ENCODE measurements at places on chromosomes 6 and 20.

GRCh38 chr6:77124604-77125003, 338.7 kb downstream of the HTR1B start:
- no peak for DNase-seq

DNA sequence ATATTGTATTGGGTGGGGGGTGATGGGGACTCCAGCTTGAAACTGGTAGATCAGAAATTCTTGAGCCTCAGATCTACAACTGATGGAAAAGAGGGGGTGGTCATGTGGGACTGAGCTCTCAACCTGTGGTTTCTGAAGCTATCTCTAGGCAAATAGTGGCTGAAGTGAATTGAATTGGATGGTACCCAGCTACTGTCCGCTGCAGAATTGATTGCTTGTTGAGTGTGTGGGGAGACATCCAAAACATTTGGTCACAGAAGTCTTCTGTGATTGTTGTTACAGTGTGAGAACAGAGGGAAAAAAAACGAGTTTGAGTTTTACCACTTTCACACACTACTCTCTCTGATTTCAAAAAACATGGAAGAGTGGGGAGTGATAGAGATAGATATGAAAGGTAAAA, 14.8 kb downstream of the CDS2 start:
- no peak for DNase-seq

DNA sequence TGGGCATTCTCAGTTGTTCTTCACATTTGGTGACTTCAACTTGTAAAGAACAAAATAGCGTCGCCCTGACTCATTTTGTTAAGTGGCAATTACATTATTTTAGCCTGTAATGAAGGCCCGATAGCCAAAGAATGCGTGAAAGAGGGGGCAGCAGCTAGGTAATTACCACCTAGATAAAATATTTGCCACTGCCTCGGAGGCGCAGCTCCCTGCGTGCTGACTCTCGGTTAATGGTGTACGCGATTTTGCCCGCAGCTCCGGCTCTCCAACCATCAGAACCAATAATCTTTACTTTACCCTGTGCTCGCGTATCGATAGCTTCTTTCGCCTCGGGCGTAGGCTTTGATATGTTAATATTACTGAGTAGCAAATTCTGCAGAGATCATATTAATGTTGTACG, 8.7 kb downstream of the TFAP2D start:
- no peak for DNase-seq

GRCh38 chr6:75472885-75473284, 20.7 kb downstream of the FILIP1 start:
- no peak for DNase-seq

GRCh38 chr6:161954077-161954476, 680.2 kb upstream of the AGPAT4 start:
- no peak for DNase-seq

DNA sequence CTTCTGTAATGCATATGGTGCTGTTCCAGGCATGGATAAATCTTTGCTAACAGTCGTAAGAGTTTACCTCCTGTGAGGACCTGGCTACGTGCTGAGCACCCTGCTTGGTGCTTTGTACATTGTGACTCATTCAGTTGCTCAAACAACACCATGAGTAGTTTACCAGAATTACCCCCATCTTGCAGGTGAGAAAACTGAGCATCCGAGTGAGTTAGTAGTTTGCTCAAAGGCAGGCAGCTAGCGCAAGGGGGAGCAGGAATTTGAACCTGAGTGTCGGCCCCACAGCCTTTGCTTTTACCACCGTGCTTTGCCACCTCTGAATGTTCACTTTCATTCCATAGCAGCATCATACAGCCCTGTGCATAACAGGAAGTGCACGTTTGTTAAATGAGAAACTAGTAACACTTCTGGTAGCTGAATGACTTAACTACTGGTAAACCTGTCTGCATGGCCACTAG, 121.9 kb downstream of the MTHFD1L start:
- DNase-seq: no peak

- DNase-seq: no peak
These were observed 29.0 kb downstream of the CEBPB start for GRCh38 chr20:50219600-50219999.

GRCh38 chr6:43575105-43575771, 600 bp downstream of the XPO5 start:
- DNase-seq: peak; percentile 70

GRCh38 chr6:37851997-37852524, 32.5 kb downstream of the ZFAND3 start:
- peak; percentile 26 for DNase-seq

DNA sequence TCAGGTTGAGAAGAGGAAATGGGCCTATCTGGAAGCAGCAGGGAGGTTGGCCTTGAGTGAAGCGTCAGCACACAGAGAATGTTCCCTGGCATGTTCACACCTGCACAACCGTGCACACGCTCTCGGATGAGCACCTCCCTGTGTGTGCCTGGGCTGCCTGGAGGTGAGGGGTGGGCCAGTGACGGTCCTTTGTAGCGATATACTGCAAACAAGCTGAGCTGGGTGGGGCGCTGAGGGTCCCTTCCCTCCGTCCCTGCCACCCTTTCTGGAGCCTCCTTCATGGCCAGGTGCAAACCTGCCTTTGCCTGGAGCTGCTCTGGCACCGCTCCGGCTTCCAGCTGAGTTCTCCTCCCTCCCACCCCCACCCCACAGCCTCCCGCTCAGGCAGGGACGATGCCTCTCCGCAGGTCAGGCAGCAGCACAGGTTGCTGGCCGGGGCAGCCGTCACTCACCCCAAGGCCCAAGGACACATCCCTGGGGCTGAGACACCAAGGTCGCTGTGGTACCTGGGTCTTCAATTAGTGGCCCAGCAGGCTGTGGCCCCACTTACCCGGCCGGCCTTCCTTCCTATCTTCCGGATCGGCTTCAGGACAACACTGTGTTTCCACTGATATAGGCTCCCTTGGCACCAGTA, 111.6 kb downstream of the ERMARD start:
- peak; percentile 84 for DNase-seq

DNA sequence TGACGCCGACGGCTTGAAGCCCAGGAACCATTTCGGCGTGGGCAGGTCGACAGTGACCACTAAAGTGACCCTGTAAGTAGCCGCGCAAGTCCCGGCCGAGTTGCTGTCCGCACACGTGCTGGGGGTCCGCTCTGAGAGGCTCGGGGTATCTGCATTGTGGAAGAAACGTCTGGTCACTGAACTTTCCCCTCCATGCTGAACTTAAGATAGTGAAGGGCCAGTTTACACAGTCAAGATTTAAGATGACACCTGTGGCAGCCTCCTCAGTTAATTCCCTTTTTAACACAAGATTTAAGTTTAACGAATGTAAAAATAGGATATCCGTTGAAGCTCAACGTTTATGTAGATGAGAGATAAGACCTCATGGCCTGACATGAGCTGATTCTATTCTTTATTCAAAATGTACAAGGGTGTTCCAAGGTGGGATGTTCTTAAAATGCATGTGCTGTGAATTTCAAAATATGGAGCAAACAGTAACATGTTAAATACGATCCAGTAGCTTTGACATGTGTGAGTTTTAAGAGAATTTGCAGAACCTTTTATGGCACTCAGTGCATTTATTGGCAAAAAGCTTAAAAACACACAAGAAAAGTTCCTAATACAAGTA, 116.2 kb downstream of the RTN4IP1 start:
- DNase-seq: no peak

DNA sequence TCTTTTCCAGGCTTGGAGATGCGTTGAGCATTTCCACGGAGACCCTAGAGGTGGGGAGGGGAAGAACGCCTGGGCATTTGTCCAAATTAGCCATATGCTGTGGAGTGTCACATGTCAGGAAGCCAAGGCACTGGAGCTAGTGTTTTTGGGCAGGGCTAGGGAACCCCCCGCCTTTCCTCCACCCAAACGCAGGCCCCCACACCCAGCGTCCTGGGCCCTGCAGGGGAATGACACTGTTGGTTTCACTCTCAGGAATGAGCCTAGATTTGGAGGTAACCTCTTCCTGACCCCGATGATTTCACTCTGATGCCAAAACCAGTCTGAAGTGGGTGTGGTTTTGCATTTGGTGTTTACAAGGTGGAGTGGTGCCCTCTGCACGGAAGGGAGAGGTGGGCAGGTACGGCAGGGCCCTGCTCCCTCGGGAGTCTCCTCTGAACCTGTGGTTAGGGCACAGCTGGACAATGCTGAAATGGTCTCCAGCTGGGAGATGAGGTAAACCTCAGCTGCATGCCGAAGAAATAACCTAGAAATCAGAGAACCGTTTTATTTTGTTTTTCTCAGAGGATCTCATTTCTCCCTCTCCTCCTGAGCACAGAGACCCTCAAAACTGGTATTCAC, 29.5 kb downstream of the MTHFD1L start:
- peak; percentile 92 for DNase-seq

GRCh38 chr6:152316024-152316423, 321.1 kb downstream of the SYNE1 start:
- DNase-seq: no peak

DNA sequence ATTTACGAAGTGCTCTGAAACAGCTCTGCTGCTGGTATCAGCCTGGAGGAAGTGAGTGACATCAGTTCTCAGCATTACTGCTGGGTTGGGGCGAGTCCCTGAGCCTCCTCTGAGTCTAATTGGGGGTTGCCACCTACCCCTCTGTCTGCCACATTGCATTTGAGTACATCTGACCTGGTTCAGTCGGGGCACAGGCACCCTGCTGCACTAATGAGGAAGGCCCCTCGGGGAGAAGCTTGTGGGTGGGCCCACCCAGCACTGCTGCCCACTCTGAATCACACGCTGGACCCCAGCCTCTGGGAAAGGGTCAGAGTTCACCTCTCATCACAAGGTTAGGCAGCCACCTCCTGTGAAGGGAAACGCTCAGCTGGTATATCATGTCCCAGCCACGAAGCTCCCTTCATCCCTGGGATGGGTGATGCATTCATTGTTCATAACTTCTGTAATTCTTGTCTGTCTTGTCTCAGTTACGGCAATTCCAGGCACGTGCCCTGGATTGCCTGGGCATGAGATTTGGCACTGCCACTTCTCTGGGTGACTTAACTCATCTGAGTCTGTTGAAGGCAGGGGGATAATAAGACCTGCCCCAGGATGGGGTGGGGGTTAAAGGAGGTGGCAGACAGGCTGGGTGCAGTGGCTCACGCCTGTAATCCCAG, 13.3 kb downstream of the DNMT3B start:
- DNase-seq: peak; percentile 83

- no peak for DNase-seq
These were observed 43.4 kb upstream of the SUPT3H start for GRCh38 chr6:45420909-45421708.

DNA sequence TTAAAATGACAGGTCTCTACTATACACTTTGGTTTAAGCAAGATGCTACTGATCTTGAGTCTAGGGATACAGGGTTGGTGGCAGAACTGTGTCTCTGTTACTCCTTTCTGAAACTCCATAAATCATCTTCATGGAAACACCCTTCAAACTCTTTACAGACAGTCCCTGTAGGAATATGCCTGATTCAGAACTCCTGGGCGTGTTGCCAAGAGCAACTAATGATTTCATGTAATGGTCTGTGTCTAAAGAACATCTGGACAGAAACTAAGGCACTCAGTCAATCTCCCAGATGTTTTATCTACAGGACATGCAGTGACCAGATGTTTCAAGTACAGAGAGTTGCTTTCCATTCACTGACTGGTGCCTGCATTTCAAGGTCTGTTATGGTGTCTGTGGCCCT, 464.4 kb upstream of the CHD6 start:
- DNase-seq: peak; percentile 80

DNA sequence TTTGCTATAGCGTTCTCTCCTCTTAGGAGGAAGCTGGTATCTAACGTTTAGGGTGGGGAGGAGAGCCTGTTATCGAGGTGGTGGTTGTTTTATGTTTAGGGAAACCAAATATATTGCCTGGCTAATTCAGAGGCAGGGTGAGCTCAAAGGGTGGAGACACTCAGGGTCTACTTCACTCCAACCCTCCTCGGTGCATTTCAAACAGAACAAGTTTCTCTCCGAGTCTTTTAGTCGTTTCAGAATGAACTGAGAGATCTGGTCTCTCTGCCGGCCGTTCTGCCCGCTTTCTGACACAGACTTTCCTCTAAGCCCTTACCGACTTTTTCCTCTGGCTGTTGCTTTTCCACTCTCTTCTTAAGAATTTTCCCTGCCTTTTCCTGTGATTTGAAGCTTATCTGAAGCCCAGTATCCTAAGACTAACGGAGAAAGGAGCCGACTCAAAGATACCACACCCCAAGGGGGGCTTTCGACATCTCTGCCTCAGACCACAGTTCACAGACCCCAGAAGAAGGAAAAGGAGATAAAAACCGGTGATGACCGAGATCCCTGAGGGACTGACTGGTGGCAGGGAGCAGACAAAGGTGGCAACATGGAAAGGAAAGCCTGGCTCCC, 865 bp downstream of the STK38 start:
- DNase-seq: peak; percentile 64

- DNase-seq: peak; percentile 67
These were observed 36.7 kb upstream of the AAR2 start for GRCh38 chr20:36199345-36200257.

DNA sequence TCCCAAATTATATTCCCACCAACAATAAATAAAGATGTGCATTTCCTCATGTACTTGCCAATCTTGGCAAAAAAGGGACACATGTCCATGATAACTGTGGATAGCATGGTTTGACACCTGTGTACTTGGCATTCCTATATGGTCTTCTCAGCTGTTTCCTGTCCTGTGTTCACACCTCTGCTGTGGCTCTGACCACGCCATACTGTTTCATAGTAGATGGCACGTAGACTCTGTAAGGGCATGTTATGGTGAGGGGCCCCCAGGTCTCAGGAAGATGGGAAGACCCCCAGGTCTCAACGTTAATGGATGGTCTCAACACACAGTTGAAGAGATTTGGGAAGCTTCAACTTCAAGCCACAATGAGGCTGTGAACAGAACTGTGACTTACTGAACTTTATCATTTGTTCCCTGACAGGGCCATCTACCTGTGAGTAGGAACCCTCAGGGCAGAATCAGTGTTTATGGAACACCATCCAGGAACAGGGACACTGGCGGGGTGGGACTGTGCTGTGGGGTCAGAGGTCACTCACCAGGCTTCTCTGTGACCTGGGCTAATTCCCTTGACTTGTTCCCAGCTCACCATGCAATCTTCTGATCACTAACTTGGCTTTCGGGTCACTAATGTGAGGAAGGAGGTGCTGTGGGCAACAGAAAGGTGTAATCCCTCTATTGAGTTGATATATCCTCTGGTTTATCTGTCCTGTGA, 11.8 kb downstream of the ZBTB24 start:
- DNase-seq: no peak

DNA sequence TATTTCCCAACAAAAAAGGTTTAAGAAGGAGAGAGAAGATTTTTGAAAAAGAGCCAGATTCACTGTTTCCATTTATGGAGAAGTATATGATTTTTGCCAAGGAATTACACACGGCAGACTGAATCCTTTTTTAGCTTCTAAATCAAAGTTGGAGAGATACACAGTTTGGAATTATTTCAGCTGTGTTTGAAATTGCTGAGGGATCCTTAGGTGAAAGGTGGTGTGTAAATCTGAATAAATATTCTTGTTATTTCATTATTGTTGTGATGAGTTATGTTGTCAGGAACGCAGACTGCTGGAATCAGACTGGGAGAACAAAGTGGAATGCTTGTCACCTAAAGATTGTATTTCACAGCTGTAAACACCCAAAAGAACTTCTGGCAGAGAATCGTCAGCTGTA, 168.5 kb upstream of the AKIRIN2 start:
- no peak for DNase-seq

DNA sequence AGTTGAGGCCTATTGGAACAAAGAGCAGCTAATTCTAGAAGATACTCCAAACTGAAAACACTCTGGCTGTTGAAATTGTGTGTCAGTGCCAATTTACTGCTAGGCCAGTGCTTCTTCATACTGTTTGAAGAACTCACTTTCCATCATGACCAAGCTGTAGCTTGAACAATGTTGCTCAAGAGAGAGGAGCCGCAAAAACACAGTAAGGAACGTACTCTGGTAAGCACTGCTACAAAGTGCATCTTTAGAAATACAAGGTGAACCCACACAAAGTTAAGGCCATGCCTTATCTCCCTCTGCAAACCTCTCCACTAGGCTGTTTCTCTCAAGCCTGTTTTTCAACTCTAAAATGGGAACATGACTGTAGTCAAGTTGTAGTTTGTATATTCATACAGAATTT, 74.5 kb upstream of the TULP1 start:
- DNase-seq: no peak

Measured in NCI-H69 (cell line).